ENCODE measurements at places on chromosomes 11 and 22. TPM values are rescaled to one million over a fixed set of nuclear protein-coding genes. Genes with fewer than 3 reads are reported as not detected.

SCGB1A1 gene
- total RNA-seq: not detected

SYCE3 gene
- total RNA-seq: not detected

OR6T1 gene
- not detected for total RNA-seq

IGF2 gene
- total RNA-seq: 3.3 TPM

GRCh38 chr11:3194016-3194816, 24.4 kb downstream of the MRGPRG start:
- no peak for DNase-seq

DNA sequence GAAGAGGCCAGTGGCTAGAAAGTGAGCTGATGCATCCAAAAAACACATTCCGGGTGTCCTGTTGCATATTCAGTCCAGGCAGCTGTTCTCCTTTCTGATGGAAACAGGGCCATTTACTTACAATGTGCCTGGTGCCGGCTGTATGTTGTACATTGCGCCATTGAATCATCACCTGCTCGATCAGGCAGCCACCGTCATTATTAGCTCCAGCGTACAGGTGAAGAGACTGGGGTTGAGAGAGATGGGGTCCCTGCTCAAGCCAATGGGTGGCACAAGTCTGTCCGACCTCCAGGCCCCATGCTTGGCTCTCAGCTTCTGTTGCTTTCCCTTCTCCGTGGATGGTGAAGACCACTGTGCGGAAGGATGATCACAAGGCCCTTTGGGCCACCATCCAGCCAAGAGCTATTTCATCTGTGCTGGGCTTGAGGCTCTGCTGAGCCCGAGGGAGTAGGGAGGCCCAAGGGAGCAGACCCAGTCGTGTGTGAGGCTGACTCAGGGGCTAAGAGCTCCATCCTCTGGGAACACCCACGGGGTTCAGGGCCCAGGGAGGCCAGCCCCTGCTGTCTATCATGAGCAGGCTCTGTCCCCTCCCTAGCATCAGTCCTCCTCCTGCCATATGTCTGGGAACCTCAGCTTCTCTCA, 20.7 kb upstream of the EMID1 start:
- no peak for DNase-seq

GRCh38 chr11:64035576-64035975, at the start of gene FLRT1:
Gene FLRT1, plus strand, starts transcription at chr11:64035931. Its CDS starts 80,337 bp downstream, at chr11:64116268.
- DNase-seq: no peak

DNA sequence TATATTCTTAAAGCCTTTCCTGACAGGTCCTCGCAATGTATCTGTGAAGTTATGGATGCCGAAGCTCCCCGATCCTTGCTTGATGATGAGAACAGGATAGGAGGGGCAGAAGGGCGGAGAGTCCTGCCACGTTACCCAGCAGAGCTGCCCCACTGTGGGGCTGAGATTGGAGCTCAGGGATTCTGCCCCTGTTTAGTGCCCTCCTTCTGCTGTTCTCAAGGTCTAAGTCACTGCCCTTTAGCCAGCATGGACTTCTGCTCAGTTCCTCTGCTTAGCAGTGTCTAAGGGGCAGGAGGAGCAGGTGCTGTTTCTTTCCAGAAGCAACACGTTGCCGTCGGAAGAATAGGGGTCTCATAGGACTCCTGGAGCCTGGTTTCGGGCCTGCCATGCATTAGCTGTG, 164.2 kb upstream of the B3GAT1 start:
- no peak for DNase-seq
